ENCODE measurements at places on chromosomes 5 and 9. TPM values are rescaled to one million over a fixed set of nuclear protein-coding genes. Genes with fewer than 3 reads are reported as not detected.

- DNase-seq: peak; percentile 84
- no peak overlapping the region for H3K27ac ChIP-seq
- no peaks in the 10 kb centered on the region for H3K36me3 ChIP-seq
- no peaks in the 10 kb centered on the region for H3K27me3 ChIP-seq
Measured at GRCh38 chr9:96084331-96084734, 208.8 kb downstream of the ERCC6L2 start.

DNA sequence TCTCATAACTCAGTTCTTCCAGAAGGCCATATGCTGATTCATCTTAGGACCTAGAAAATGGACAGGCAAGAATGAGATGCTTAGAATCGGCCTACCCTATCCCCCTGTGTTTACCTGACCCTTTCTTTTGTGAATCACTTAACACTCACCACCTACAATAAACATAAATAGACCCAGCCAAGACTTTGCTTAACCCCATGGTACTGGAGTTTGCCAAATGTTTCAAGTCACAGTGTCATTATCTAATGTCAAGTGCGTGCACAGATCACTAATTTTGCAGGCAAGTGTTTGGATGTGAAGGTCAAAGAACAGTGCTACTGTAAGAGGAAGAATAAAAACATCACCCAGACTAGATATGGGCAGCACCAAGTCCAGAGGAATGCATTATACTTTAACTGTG lies 77.5 kb downstream of the GLIS3 start:
- peaks cover 6% of the 10 kb centered on the region for H3K36me3 ChIP-seq
- H3K4me3 ChIP-seq: no peak overlapping the region
- H3K27ac ChIP-seq: no peak overlapping the region

DNA sequence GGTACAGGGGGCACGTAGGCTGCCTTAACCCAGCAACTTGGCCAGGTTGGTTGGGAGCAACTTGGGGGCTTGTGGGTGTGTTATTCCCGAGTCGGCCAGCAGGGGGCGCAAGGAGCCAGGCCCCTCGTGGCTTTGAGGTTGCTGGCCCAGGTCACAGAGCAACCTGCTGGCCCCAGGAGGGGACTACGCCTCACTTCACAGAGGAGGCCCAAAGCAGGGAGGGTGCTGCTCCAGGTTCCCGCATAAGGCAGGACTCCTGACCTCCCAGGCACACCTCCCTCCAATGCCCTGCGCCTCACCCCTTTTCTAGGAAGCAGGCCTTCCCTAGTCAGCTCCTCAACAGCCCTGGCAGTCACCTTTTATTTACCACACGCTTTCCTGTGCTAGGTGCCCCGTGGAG lies 18.1 kb downstream of the KYAT1 start:
- no peaks in the 10 kb centered on the region for H3K36me3 ChIP-seq
- no peak overlapping the region for H3K27ac ChIP-seq
- no peaks in the 10 kb centered on the region for H3K27me3 ChIP-seq
- DNase-seq: peak; percentile 87
- H3K4me3 ChIP-seq: no peak overlapping the region

DNA sequence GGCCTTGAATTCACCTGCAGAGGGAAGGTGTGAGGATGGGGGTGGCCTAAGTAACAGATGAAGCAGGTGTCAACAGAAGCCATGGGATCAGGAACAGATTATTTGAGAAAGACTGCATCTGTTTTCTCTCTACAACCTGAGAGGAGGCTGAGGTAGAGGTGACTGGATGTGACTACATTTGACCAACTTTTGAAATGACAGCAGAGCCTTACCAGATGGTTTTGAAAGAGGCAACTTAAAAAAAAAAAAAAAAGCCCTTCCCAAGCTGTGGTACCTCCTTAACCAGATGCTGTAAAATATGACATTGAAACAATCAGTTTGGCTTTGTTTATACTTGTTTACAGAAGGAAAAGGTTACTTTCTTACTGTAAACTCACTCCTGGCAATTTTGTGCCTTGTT lies 108.6 kb downstream of the TRIO start:
- H3K27ac ChIP-seq: peak overlapping the region; percentile 91
- no peak for DNase-seq
- H3K36me3 ChIP-seq: no peaks in the 10 kb centered on the region

DNA sequence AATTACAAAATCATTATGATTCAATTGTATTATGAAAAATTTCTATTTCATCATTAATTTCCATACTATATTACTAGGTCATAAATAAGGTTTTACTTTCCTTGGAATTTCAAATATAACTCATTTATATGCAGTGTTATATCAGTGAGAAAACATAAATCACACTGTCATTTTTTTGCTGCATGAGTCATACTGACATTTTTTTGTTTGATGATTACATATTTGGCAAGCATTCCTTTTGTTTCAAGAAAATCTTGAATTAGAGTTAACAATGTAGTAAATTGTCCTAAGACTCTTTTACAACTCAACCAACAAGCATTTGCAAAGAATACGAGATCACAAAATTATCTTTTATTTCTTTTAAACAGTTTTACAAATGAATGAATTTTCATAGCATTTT lies 298.4 kb upstream of the SEMA6A start:
- no peaks in the 10 kb centered on the region for H3K4me1 ChIP-seq
- H3K27ac ChIP-seq: no peak overlapping the region
- no peak overlapping the region for H3K4me3 ChIP-seq
- H3K36me3 ChIP-seq: no peaks in the 10 kb centered on the region

The LURAP1L gene
- 3.4 TPM for polyA plus RNA-seq

GRCh38 chr9:134390947-134391318 lies 64.7 kb downstream of the RXRA start:
- no peaks in the 10 kb centered on the region for H3K36me3 ChIP-seq
- peaks cover 29% of the 10 kb centered on the region for H3K4me1 ChIP-seq
- no peak overlapping the region for H3K4me3 ChIP-seq
- no peaks in the 10 kb centered on the region for H3K27me3 ChIP-seq

The SLC46A2 gene
- polyA plus RNA-seq: not detected

Measured in SK-N-SH (cell line).